ENCODE measurements at places on chromosomes 2 and 18.

GRCh38 chr18:3605486-3605952, 155.5 kb downstream of the TGIF1 start:
- no peak for DNase-seq

- DNase-seq: no peak
These were observed 57.5 kb downstream of the KIF5C start for GRCh38 chr2:148932536-148932935.

DNA sequence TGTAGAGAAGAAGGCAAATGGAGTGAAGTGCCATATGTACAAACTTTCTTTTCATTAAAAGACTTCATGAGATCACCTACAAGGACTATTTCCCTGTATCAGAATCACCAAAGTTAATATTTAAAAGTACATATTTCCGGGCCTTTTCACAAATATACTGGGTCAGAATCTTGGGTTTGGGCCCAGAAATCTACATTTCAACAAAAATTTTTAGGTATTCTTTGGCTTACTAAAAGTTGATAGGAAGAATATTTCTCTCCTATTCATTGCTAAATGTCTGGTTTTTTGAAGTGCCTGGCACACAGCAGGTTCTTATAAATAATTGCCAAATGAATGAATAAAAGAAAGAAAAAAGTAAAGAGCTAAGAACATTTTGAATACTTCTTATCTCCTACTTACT, 843.8 kb upstream of the ACVR2A start:
- no peak for DNase-seq

GRCh38 chr18:24491927-24492834, 31.7 kb downstream of the HRH4 start:
- no peak for DNase-seq

GRCh38 chr18:55012008-55012407, 52.7 kb upstream of the CCDC68 start:
- no peak for DNase-seq

GRCh38 chr2:231161252-231161839, 36.5 kb upstream of the HTR2B start:
- no peak for DNase-seq
